Posterior cingulate gyrus (tissue), 11 donors: ENCODE measurements at places on chromosomes 6 and 20.

DNA sequence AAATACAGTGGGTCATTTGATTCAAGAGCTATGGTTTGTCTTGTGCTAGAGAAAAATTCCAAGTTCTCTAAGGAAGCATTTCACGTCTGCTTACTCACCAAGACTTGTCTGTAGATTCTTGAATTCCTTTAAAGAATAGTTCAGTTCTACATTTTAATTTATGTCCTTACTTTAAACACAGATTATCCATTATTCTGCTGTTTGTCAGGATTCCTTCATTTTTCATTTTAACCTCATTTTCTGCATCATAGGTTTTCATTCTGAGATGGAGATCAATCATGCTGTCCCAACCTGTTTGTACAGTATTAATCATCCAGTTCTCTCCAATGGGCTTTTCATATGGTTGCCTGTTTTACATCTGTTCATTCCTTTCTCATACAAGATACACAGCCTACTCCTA is 24.5 kb upstream of the POPDC3 start:
- no peak for DNase-seq

DNA sequence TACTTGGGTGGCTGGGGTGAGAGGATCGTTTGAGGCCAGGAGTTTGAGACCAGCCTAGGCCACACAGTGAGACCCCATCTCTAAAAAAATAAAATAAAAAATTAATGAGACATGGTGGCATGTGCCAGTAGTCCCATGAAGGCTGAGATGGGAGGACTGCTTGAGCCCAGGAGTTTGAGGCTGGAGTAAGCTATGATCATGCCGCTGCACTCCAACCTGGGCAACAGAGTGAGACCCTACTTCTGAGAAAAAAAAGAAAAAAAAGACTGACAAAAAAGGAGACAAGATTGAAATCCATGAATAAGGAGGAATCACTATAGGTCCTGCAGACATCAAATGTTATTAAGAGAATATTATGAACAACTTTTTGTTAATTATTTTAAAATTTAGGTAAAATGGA is 23.7 kb upstream of the BPHL start:
- DNase-seq, result no peak

- no peak for DNase-seq
Measured at GRCh38 chr6:90256698-90257485, 39.8 kb downstream of the BACH2 start.

- peak; percentile 66 for DNase-seq
Measured at GRCh38 chr6:7254980-7255835, 57.8 kb downstream of the SSR1 start.

- no peak for DNase-seq
Measured at GRCh38 chr6:108846101-108846500, 2.1 kb upstream of the ARMC2 start.

- no peak for DNase-seq
Measured at GRCh38 chr6:110342759-110343158, 15.4 kb downstream of the METTL24 start.

GRCh38 chr20:63130658-63131577 is 85.0 kb downstream of the YTHDF1 start:
- no peak for DNase-seq

DNA sequence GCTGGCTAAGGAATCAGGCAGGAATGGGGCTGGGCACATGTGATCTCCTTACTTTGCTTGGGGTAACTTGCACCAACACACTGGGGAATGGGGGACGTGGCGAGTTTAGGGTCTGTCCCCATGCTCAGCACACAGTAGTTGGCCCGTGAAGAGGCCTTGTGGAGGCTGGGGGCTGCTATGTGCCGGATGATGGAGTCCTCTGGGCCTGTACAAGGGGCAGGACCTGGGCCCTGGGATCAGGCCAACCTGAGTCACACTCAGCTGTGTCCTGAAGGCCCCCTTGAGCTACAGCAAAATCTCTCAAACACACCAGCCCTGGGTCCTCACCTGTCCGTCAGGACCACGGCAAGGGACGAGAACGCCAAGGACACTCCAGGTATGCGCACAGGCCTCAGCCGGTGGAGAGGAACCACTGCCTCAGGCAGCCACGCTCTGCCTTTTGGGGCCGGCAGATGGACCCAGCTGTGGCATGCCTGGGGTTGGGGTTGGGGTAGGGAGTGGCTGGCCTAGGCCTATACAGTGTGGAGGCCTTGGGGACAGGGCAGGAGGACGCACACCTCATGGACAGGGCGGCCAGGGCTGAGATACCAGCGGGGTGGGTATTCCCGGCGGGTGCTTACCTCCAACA is 11.1 kb downstream of the UCKL1 start:
- DNase-seq, result no peak

DNA sequence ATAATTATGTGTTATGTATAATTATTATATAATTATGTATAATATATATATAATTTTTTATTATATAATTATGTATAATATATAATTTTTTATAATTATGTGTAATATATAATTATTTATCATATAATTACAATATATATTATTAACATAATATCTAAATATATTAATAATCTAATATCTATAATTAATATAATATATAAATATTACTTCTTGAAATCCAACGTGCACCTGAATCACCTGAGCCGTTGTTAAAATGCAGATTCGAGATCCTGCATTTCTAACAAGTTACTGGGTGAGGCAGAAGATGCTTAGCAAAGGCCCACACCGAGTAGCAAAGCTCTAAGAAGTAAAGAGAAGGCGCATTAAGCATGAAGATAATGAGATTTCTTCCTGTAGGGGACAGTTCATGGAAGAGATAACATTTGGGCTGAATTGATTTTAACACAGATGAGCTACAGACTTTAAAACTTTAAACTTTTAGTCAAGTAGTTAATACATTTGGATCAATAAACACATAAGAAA is 406.4 kb upstream of the PLCB4 start:
- DNase-seq, result no peak

- DNase-seq, result no peak
Measured at GRCh38 chr20:23151008-23151703, 65.0 kb upstream of the CD93 start.

- DNase-seq, result no peak
Measured at GRCh38 chr6:142885182-142885867, 59.7 kb downstream of the HIVEP2 start.

GRCh38 chr6:84411060-84411629 is 183.7 kb upstream of the CEP162 start:
- no peak for DNase-seq
